ENCODE measurements at places on chromosomes 4 and X.

- DNase-seq, result no peak
These were observed 43.5 kb downstream of the NUDT9 start for GRCh38 chr4:87465739-87466366.

GRCh38 chr4:81549984-81550383 lies 78.3 kb upstream of the RASGEF1B start:
- DNase-seq, result no peak

GRCh38 chr4:123878976-123879375 lies 482.4 kb downstream of the SPRY1 start:
- DNase-seq, result no peak

DNA sequence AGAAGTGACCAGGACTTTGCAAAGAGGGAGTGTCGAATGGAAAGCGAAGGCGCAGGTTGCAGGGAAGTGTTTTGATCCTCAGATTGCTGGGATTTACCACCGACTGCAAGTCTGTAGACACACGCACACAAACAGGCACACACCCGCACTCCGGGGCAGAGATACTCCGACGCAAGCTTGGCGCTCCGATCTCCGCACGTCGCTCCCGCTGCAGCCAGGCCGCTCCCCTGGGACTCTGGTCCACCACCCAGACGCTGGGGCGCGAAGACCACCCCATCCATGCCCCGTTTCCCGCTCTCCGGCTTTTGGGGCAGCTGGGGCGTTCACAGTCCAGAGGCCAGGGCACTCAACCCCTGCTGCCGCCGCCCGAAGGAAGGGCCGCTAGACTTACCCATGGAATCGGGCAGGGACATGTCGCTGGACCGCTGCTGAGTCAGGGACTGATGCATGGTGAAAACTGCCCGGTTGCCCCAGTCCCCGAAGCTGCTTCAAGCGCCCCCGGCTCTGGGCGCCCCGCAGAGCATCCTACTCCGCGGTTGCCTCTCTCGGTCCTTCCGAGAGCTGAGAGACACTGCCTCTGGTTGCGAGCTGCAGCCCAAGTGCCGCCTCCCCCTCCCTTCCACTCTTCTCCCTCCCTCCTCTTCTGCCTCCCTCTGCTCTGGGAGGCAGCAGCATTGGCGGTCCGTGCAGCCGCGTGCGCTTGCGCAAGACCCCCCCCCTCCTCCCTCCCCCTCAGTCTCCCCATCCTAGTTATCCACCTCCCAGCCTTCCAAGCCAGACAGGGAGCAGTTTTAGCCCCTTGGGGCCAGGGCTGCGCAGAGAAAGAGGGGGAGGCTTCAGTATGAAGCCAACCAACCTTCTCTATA lies at the start of gene TMEM255A:
Gene TMEM255A (minus strand): TSS at position 601 of the 866 bp plus-strand sequence. CDS start 152 bp downstream, at position 449.
- DNase-seq, result no peak

- no peak for DNase-seq
These were observed 99.2 kb upstream of the ARSJ start for GRCh38 chr4:114078636-114079035.

- DNase-seq, result no peak
These were observed 17.1 kb upstream of the GALNT7 start for GRCh38 chr4:173151496-173151895.

DNA sequence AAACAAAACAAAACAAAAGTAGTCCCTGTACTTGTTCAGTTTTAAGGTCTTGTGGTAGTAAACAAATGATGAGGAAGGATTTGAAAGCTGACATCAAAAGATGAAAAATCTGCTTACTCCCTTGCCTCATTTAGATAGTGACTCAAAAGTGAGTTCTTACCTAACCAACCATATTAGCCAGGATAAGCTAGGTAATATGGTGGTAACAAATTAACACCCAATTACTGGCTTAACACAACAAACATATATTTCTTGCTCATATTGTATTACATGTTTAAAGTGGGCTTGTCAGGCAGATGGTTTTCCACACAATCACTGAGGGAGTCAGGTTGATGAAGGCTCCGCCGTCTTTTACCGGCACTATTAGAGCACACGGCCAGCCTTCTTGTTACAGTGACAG lies 189.7 kb downstream of the PPARGC1A start:
- no peak for DNase-seq

DNA sequence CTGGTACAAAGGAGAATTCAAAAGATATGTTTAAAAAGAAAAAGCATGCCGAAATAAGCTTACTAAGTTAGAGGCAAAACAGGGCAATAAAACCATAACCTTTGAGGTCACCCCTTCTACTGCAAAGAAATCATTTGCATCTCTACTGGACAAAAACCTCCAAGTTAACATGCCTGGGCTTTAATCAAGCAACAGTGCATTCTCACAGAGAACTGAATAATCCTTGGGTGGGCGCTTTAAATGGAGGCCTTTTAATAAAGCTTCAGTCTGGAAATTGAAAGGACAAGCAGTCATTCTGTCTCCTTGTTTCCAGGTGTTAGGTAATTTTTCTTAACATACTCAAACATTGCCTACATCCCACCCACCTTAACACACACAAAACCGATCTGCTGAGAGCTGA lies 34.6 kb upstream of the SMS start:
- no peak for DNase-seq

GRCh38 chr4:113564493-113564892 lies 197.0 kb downstream of the CAMK2D start:
- no peak for DNase-seq

DNA sequence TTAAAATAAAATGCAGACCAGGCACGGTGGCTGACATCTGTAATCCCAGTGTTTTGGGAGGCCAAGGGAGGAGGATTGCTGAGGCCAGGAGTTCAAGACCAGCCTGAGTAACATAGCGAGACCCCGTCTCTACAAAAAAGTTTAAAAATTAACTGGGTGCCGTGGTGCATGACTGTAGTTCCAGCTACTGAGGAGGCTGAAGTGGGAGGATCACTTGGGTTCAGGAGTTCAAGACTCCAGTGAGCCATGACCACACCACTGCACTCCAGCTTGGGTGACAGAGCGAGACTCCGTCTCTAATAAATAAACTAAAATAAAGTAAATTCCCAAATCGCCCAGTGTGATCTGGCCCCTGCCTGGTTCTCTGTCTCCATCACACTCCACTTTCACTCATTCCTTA lies 43.7 kb downstream of the TENM3 start:
- no peak for DNase-seq

DNA sequence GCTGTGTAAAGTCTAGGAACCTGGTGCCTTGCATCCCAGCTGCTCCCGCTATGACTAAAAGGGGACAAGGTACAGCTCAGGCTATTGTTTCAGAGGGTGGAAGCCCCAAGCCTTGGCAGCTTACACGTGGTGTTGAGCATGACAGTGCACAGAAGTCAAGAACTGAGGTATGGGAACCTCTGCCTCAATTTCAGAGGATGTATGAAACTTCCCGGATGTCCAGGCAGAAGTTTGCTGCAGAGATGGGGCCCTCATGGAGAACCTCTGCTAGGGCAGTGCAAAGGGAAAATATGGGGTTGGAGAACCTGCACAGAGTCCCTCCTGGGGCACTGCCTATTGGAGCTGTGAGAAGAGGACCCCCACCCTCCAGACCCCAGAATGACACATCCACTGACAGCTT lies 76.6 kb downstream of the DDX60 start:
- no peak for DNase-seq

GRCh38 chr4:189088780-189089179 lies 851.9 kb upstream of the FRG1 start:
- DNase-seq, result no peak

DNA sequence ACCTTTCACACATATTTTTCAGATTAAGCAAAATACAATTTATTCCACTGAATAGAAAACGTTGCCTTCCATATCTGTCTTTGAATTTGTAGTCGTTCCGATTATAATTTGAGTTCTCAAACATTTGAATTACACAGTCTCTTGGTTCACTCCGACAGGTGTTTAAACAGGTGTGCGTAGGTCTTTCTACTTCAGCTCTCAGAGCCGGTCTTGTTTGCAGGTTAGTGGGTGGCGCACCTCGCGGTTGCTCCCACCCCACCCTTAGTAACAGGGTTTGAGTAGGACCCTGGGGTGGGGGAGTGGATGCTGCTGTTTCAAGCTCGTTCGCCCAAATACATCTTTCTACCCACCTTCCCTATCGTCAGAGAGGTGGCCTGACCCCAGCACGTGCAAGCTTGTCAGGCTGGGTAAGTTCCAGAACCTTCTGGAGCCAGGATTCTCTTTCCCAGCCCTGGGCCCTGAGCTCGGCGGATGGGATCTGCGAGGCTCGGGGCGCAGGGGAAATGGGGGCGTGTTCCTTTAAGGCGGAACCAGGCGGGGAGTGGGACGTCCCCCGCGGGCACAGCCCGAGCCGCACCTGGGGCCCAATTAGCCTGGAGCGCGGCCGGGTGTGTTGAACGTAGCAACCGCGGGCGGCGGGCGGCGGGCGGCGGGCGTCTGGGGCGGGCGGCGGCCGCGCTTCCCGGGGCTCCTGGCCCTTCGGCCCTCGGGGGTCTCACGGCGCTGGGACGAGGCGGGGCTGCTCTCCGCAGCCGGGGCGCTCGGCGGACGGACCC lies at the start of gene FAM149A:
Gene FAM149A (plus strand): TSS at position 591 of the 776 bp plus-strand sequence.
- peak; percentile 36 for DNase-seq

GRCh38 chrX:112636951-112637581 lies 42.7 kb downstream of the LHFPL1 start:
- no peak for DNase-seq

DNA sequence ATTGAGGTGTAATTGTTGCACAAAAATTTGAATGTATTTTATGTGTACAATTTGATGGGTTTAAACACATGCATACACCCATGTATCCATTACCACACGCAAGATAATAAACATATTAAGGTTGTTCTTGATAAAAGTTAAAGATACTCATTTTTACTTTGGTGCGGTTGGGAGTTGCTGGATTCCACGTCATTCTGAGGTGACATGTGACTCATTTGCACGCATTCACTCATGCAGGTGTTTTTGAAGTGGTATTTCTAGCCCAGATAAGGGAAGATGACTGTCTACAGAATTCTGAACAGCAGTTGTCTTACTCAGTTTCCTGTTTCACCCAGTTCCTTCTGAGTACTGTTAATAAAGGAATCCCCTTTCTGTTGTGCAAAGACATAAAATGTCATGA lies 142.0 kb downstream of the RTL3 start:
- DNase-seq, result no peak

- no peak for DNase-seq
These were observed 274.6 kb downstream of the ANKRD50 start for GRCh38 chr4:124437853-124438495.

- DNase-seq, result no peak
These were observed 1047.7 kb downstream of the STIM2 start for GRCh38 chr4:27908356-27908755.

GRCh38 chr4:123856689-123857545 lies 460.3 kb downstream of the SPRY1 start:
- DNase-seq, result peak; percentile 11

GRCh38 chr4:150056569-150056968 lies 21.7 kb upstream of the DCLK2 start:
- no peak for DNase-seq

DNA sequence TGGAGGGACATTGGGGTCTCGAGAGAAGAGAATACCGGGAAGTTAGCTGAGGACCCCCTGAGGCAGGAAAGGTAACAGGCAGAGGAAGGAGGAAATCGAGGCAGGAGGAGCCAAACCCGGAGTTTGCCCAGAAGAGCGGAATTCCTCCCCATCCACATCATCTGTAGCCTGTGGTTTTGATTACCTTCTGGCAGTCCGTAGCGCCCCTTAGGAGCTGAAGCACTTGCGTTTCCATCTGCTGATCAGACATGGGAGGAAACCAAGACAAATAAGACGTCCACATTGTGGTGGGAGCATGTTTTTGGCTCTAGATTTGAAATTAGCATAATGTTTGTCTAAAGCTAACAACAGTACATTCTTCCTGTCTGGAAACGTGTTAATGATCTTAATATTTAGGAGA lies 26.8 kb upstream of the HMX1 start:
- DNase-seq, result no peak

- no peak for DNase-seq
These were observed 200.6 kb downstream of the BCOR start for GRCh38 chrX:39896951-39897740.

All from NCI-H1417 treated with DMSO at 0.1 percent for 48 hours (cell line).